ENCODE measurements at places on chromosomes 12 and 14. TPM values are rescaled to one million over a fixed set of nuclear protein-coding genes. Genes with fewer than 3 reads are reported as not detected.

Gene ART4
- total RNA-seq = 3.3 TPM

Gene TRPV4
- 0.25 TPM for total RNA-seq

Gene FAM90A1
- not detected for total RNA-seq

Gene RAB15
- total RNA-seq = 9.0 TPM

Gene CLEC4D
- total RNA-seq = not detected
